ENCODE measurements at places on chromosomes 5 and 9.

GRCh38 chr5:122849771-122850170 lies 4.4 kb downstream of the SNX24 start:
- DNase-seq = no peak

DNA sequence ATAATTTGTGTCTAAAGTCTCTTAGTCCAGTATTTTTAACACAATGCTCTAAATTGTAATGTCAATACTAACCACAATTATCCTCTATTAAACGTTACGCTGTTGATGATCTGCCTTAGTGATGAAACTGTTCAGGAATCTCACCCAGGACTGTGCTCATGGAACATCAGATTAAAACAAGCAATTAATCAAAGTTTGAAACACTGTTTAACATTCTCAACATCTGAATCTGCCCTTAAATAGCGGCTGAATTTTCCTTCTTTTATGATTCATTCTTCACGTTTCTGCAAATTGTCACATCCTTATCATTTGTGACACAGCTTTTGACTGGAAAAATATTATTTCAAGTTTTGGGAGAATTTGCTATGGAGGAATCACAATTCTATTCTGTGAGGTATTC lies 113.8 kb downstream of the MARCHF11 start:
- no peak for DNase-seq

DNA sequence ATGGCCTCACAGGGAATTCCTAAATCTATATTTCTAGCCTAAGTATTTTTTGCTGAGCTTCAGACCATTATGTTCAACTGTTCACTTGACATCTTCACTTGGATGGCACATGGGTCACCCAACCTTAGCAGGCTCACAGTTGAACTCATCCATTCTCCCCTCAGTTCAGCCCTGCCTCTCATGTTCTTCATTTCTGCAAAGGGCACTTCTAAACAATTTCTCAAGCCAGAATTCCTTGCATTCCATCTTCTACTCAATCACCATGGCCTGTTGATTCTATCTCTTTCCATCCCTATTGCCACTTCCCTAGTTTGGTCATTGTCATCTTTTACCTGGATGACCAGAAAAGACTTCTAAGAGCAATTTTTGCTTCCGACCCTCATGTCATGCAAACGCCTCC lies 7.3 kb upstream of the RGS3 start:
- DNase-seq = no peak

- no peak for DNase-seq
These were observed 25.9 kb downstream of the ERBIN start for GRCh38 chr5:65952259-65952658.

DNA sequence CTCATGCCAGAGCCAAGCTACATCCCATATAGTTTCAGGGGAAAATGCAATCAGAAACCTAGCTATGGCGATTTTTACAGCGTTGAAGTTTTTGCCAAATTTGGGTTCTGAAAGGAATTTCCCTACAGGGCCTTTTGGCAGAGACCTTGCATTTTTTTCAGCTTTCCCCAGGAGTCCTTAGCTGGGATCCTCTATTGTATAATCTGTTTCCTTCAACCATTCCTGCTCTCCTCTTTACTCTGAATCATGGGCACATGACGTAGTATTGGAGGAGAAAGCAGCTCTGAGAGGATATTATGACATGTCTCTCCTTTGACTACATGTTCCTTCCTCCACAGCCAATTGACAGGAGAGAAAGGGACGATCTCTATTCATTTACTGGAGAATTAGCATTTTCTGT lies 118.5 kb upstream of the ERCC6L2 start:
- peak; percentile 58 for DNase-seq

- no peak for DNase-seq
These were observed 20.6 kb downstream of the GOLM1 start for GRCh38 chr9:86078731-86079130.

GRCh38 chr5:5483880-5484598 lies 61.6 kb downstream of the ICE1 start:
- DNase-seq = no peak

- DNase-seq = peak; percentile 39
These were observed 55.9 kb downstream of the SECISBP2 start for GRCh38 chr9:89374176-89374575.

- DNase-seq = no peak
These were observed 45.0 kb downstream of the TRIM36 start for GRCh38 chr5:115124741-115125140.

DNA sequence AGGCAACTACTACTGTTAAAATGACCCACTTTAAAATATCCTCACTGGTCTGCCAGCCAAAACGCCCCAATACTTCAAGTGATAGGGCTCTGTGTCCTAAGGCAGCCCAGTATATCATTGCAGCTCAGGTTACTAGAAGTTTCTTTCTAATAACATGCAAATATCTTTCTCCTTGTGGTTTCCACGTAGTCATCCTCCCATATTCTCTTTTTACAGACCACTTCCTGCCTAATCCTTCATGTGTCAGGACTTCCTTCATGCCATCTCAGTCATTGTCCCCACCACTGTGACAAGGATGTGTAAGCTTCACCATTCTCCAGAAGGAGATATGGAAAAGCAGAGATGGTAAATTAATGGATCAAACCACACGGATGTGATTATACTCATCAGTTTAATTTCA lies 813.7 kb downstream of the MAT2B start:
- DNase-seq = no peak

DNA sequence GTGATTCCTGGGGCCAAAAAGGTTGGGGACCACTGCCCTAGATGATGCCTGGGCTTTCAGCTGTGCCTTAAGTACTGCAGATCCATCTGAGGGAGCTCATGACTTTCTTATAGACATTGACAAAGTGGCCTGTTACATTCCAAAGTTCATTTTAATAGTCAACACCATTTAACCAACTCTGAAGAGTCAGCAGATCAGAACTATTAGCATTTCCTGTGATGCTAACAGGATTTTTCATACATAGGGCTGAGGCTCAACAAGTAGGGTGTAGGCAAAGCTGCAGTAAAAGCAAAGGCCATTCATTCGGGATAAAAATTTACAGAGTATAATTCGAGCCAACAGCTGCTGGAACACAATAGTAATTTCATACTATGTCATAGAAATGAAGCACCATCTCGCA lies 105.4 kb downstream of the LPAR1 start:
- no peak for DNase-seq

DNA sequence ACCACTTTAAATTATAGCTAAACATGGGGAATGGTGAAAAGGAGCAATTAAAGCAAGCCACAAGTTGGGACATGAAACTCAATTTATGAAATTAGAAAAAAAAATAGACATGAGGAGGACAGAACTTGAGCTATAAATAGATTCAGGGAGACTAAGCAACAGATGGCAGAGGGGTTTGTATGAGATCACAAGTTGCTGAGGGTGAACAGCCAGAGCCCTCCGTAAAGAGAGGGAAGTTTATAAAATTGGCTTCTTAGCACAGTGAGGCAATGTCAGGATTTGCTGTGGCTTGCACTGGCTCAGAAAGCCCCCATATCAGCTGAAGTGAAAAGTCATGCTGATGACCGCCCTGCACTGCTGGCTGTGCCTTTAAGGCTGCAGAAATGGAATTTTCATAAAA lies 443.4 kb upstream of the CD180 start:
- DNase-seq = no peak

DNA sequence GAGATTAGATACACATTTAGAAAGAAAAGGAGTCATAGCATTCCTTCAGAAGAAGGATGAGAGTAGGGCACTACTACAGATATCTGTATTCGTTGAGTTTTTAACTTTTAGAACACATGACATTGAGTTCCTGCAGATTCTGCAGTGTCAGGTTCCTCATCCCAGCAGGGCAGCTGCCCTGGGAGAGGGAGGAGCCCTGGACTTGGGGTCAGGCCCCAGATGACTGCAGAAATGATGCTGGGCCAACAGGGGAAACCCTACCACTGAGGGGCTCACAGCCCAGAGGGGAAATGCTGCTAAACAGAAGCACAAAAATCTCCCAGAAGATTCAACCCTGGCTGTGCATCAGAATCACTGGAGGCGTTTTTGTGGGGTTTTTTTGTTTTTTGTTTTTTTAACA lies 68.9 kb upstream of the TAF1L start:
- DNase-seq = no peak

- DNase-seq = no peak
These were observed 32.4 kb downstream of the CYSTM1 start for GRCh38 chr5:140207250-140207964.

Measured in astrocyte of the spinal cord (primary cell).